Non-pigmented ciliary epithelial cell (primary cell): ENCODE measurements at places on chromosomes 16 and 17.

GRCh38 chr17:20105539-20106280, 96.6 kb downstream of the SPECC1 start:
- DNase-seq = no peak

DNA sequence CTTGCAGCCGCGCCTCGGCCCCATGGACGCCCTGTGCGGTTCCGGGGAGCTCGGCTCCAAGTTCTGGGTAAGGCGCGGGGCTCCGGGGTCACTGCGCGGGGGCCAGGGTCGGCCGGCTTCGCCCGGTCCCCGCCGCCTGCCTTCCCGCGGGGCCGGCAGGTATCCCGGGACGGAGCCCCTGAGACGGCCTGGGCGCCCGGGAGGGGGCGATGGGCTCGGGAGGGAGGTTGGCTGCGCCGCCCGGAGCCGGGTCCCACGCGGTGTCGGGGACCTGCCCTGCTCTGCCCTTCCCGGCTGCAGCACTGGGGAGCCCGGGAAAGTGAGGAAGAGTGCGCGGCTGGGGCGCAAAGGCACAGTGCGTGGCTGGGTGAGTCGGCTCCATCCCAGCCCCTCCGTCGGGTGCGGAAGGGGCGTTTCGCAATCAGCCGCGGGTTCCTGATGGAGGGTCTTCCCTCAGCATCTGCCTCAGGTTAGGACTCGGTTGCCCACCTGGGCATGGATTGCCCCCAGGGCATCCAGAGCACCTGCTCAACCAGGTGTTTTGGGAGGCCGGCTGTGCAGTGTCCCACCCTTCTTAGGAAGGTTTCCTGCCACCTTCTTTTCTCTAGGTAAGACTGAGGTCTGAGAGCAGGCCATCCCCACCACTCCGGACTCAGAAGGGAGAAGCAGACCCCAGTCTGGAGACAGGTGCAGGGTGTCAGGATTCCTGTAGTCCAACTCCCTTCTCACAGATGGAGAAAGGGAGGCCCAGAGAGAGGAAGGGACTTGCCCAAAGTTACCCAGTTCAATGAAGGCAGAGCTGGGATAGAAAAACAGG, 442 bp downstream of the ABCC3 start:
- no peak for DNase-seq

GRCh38 chr17:70678889-70679288, 509.6 kb downstream of the KCNJ2 start:
- no peak for DNase-seq

DNA sequence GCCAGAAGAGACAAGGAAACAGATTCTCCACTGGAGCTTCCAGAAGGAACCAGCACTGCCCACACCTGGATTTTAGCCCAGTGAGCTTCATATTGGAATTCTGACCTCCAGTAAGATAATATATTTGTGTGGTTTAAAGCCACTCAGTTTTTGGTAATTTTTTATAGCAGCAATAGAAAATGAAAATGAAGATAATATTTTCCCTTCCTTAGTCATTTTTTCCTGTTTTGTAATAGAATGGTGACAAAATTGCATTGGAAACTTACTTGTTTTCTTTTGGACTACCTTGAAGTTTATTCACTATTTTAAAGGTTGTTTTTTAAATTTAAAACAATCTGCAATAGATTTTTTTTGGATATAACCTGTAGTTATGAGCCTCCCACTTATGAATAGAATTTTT, 29.8 kb upstream of the IRF8 start:
- no peak for DNase-seq

- DNase-seq = no peak
Measured at GRCh38 chr16:84672276-84673202, 24.2 kb downstream of the KLHL36 start.

DNA sequence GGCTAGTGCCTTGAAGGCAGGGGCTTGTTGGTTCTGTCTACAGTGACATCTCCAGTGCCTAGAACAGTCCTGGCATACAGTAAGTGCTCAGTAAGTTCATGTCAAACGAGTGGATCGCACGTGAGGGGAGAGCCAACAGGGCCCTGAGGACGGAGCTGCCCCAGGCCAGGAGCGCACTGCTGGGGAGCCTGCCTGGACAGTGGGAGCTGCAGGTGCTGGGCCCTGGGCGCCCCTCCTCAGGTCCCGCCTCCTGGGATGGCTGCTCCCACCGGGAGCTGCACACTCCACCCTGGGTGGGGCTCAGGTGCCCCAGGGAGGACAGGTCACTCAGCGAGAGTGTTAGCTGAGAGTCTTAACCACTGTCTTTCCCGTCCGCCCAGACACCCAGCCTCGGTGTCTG, 1.8 kb downstream of the EVPL start:
- no peak for DNase-seq

GRCh38 chr17:16989953-16990860, 18.3 kb upstream of the TNFRSF13B start:
- no peak for DNase-seq

DNA sequence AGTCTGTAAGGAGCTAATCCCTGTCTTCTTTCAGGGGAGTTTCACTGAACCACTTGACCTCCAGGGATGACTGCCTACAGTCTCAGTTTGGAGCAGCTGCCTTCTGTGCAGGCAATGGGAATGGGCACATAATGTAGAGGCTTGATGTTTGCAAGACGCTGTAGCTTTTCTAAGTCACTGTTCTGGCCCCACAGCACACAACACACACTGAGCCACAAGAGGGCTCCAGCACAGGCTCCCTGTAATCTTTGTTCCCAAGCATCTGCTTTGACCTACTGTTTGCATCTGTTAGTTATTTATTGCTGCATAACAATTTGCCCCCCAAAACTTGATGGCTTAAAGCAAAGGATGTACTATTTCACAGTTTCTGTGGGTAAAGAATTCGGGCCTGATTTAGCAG, 419.0 kb upstream of the ASIC2 start:
- DNase-seq = no peak

DNA sequence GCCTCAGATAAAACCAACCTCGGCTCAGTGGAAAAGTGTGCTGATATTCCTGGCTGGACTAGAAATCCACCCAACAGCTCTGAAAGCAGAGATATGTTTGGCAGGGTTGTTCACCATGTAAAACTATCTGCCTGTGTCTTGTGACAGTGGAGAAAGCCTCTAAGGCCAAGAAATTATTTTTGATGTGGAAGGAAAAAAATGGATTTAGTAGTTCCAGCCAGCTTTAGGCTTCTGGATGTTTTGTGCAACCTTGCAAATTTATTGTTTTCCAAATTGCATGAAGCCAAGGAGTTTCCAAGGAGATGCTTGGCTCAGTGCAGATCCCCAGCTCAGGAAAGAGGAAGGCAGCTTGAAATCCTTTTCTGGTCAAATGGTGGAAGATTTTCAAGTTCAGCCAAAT, 31.6 kb downstream of the TEKT5 start:
- no peak for DNase-seq

DNA sequence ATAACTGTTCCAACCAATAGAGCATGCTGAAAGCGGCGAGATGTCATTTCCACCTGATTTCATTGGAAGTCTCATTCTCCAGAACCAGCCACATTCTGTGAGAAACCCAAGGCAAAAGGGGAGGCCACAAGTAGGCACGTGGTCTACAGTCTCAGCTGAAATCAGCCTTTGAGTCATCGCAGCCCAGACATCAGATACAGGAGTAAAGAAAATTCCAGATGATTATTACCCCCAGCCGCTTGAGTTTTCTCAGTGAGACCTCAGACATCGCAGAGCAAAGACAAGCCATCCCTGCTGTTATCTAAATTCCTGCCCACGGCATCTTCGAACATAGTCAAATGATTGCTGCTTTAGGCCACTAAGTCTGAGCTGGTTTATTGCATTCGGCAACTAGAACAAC, 23.1 kb downstream of the STAT3 start:
- DNase-seq = peak; percentile 78

DNA sequence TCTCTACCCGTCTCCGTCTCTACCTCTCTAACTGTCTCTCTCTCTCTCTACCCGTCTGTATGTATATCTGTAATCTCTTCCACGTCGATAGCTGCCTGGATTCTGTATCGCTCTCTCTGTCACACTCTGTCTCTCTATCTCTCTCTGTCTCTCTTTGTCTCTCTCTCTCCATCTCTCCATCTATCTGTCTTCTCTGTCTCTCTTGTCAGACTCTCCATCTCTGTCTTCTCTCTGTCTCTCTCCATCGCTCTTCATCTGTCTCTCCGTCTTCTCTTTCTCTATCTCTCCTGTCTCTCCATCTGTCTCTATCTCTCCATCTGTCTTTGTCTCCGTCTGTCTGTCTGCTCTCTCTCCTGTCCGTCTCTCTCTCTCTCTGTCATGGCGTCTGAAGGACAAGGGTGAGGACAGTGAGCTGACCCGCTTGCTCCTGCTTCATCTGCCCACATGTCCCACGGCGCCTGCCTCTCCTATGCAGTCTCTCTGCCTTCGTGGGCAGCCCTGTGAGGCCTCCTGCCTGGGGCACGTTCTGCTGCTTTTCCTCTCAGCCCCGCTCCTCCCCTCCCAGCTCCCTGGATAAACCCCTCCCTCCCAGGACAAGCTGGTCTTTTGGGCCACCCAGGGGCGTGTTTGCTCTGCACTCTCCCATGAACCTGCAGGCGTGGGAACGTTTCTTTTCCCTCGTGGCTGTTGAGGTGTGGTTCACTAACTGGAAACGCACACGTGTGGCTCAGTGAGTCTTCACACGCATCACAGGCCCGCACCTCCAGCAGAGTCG, 18.9 kb downstream of the ACSF3 start:
- DNase-seq = no peak
